ENCODE measurements at places on chromosomes 4 and X. TPM values are rescaled to one million over a fixed set of nuclear protein-coding genes. Genes with fewer than 3 reads are reported as not detected.

DNA sequence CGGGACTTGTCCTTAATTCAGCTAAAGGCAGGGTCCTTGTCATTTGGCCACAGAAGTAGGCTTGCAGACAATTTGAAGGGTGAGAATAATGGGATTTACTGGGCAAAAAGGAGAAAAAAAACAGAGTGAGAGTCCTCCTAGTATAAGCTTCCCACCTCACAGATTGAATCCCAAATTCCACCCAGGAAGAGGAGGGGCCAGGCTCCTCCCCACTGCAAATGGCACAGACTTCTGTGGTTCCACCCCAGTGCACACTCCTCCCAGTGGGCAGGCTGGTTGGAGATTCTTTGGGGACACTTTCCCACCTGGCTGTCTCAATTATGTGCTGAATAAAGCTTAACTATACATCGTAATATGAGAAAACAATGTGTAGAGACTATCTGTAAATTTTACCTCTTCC is 31.6 kb downstream of the MEPE start:
- no peaks in the 10 kb centered on the region for H3K36me3 ChIP-seq
- no peak overlapping the region for H3K4me3 ChIP-seq
- peaks cover 3% of the 10 kb centered on the region for H3K4me1 ChIP-seq
- no peak overlapping the region for H3K27ac ChIP-seq

- no peaks in the 10 kb centered on the region for H3K36me3 ChIP-seq
- H3K27me3 ChIP-seq, result no peaks in the 10 kb centered on the region
- no peaks in the 10 kb centered on the region for H3K4me1 ChIP-seq
- H3K27ac ChIP-seq, result no peak overlapping the region
- no peak for DNase-seq
Observed at GRCh38 chr4:76381986-76382385, 39.0 kb downstream of the CCDC158 start.

DNA sequence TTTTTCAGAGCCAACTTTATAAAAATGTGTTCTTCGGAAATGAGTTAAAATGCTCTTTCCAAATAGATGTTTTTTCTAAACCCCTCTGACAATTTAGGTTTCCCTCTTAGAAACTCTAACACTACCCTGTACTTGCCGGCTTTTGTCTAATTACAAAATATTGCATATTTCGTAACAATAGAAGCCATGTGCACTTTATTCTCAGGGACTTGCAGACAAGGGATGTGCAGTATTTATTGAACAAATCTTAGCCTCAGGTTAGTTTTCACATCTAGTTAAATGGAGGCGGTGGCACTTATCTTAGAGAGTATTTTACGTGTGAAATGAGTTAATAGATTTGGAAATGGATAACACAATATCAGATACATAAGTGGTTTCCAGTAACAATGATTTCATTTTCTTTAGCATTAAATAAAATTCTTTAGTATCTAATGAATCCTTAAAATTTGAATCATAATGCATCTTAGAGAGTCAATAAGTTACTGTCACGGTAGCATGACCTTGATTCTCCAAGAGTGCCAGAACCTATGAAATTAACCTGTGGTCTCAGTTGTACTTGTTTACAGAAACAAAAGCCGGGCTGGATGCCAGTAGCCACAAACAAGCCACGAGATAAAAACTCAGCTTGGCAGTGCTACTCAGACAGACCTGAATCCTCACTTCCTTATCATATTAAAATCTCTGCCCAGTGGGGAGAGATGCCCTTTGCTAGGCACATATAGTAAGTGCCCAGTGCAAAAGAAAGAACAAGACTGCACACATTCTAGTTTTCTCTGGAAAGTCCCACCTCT is 772 bp upstream of the PABPC4L start:
- DNase-seq, result no peak
- peak overlapping the region; percentile 68 for H3K4me3 ChIP-seq
- no peaks in the 10 kb centered on the region for H3K27me3 ChIP-seq
- no peaks in the 10 kb centered on the region for H3K4me1 ChIP-seq
- no peak overlapping the region for H3K27ac ChIP-seq

- H3K4me1 ChIP-seq, result no peaks in the 10 kb centered on the region
- H3K4me3 ChIP-seq, result peak overlapping the region; percentile 18
- no peaks in the 10 kb centered on the region for H3K36me3 ChIP-seq
- DNase-seq, result no peak
- H3K27ac ChIP-seq, result no peak overlapping the region
- peaks cover 12% of the 10 kb centered on the region for H3K27me3 ChIP-seq
Observed at GRCh38 chrX:66017659-66018170, 22.2 kb downstream of the VSIG4 start.

DNA sequence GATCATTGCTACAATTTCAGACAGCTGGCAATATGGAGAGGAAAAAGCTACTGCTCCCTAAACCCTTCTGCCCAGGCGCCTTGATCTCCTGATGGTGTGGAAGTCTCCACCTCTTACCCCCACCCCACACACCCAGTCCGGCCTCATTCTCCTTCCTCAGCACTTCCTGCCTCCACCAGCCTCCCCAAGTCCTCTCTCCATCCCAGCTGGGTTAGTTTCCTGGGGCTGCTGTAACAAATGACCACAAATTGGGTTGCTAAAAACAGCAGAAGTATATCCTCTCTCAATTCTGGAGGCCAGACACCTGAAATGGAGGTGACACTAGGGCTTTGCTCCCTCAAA is 1.1 kb upstream of the CCNQ start:
- H3K27ac ChIP-seq, result no peak overlapping the region
- H3K4me3 ChIP-seq, result peak overlapping the region; percentile 66
- no peaks in the 10 kb centered on the region for H3K36me3 ChIP-seq
- no peaks in the 10 kb centered on the region for H3K4me1 ChIP-seq
- no peaks in the 10 kb centered on the region for H3K27me3 ChIP-seq

The UGT2A1 gene
- not detected for total RNA-seq
